ENCODE measurements at places on chromosomes 16 and 17.

DNA sequence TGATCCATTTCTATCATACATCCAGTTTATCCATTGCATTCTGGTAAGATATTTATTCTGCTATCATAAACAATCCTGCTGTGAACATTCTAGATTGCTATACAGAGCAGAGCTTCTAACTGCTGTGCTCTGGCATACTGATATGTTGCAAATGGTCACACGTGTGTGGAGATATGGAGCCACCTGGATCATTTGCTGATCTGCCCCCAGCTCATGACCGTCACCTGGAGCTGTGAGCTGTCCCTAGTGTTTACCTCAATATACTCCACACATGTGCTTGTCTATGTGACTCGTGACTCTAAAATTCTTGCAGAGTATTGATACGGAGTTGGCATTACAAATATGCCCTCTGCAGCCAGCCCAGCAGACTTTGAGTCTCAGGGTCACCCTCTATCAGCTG, 164.5 kb upstream of the ZFHX3 start:
- DNase-seq = no peak

DNA sequence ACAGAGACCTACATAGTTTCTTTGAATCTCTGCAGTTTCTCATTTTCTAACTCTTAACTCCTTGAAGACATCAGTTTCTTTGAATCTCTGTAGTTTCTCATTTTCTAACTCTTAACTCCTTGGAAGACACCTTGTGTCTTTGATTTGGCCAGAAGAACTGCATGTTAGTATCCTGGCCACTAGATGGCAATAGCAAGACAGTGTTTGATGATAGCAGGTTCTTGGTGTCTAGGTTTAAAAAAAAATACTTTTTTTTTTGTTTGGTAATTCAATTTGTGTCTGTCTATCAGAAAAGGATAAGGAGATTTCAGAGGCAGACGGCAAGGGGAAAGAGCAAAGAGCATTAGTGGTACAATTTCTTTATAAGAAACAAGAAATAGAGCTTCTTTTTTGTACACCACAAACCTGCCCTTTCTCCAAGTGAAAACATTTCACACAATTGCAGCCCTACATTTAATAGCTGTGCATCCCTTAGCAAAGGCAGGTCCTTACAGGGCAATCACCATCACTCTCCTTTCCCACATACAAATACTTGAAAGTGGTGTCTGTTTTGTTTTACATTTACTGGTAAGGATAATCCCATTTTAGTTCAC, 1324.9 kb upstream of the CDH8 start:
- DNase-seq = no peak

GRCh38 chr16:76428858-76429257, 151.7 kb downstream of the CNTNAP4 start:
- no peak for DNase-seq

GRCh38 chr16:140175-140857, 1.8 kb upstream of the NPRL3 start:
- DNase-seq = no peak

GRCh38 chr16:590188-590814, 435 bp downstream of the RAB40C start:
- no peak for DNase-seq

GRCh38 chr16:31476303-31477219, 4.6 kb downstream of the TGFB1I1 start:
- peak; percentile 41 for DNase-seq

DNA sequence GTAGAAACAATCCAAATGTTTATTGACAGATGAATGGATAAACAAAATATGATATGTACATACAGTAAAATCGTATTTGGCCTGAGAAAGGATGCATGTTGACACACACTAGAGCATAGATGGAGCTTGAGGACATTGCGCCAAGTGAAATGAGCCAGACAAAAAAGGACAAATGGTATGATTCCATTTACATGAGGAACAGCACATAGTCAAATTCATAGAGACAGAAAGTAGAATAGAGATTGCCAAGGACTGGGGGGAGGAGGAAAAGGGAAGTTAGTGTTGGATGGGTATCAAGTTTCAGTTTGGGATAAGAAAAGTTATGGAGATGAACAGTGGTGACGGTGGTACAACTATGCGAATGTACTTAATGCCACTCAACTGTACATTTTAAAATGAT, 47.9 kb downstream of the COPRS start:
- no peak for DNase-seq

GRCh38 chr17:983921-984320, 4.3 kb upstream of the NXN start:
- DNase-seq = no peak

DNA sequence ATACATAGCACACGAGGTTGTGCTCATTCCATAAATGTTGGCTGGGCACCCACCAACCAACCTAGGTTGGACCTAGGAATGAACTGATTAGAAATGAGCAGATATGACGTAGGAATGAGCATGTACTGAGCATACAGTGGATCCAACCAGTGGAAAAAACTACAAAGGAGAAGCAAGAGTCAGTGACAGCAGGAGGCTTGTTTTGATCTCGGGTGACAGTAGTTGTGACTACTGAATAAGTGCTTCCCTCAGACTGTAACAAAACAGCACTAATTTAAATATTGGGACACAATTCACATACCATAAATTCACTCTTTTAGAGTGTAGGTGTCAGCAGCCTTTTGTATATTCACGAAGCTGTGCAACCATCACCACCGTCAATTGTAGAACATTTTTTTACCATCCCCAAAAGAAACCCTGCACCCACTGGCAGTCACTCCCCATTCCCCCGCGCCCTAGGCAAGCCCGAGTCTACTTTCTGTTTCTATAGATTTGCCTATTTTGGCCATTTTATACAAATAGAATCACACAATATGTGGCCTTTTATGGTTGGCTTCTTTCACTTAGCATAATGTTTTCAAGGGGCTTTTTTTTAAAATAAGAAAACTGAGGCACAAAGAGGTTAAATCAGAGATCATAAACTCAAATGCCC, 7.0 kb downstream of the VAC14 start:
- DNase-seq = no peak

- DNase-seq = no peak
Observed at GRCh38 chr17:77472468-77473310, 331.9 kb downstream of the SEC14L1 start.

DNA sequence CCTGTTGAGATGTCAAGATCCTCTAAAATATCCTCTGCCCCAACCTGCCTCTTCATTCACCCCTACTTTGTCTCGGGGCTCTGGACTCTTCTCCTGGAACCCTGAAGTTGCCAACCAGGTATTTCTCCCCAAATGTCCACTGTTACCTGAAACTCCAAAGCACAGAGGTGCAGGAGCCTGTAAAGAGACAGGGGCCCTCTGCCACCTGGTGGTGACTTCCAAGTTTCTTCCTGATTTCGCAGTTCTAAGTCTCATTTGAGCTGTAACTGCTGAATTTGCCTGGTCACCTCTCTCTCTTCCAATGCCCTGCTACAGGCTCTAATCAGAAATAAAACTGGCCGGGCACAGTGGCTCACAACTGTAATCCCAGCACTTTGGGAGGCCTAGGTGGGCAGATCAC, 77.1 kb upstream of the RCVRN start:
- DNase-seq = no peak

DNA sequence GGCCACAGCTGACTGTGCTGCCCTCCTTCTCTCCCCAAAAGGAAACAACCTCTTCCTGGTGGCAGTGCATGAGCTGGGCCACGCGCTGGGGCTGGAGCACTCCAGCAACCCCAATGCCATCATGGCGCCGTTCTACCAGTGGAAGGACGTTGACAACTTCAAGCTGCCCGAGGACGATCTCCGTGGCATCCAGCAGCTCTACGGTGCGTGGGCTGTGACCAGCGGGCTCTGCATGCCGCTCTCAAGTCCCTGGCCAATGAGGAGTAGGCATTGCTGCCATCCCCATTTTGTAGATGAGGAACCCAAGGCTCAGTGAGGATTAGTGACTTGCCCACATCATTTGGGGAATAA, 14.9 kb downstream of the MMP15 start:
- no peak for DNase-seq

DNA sequence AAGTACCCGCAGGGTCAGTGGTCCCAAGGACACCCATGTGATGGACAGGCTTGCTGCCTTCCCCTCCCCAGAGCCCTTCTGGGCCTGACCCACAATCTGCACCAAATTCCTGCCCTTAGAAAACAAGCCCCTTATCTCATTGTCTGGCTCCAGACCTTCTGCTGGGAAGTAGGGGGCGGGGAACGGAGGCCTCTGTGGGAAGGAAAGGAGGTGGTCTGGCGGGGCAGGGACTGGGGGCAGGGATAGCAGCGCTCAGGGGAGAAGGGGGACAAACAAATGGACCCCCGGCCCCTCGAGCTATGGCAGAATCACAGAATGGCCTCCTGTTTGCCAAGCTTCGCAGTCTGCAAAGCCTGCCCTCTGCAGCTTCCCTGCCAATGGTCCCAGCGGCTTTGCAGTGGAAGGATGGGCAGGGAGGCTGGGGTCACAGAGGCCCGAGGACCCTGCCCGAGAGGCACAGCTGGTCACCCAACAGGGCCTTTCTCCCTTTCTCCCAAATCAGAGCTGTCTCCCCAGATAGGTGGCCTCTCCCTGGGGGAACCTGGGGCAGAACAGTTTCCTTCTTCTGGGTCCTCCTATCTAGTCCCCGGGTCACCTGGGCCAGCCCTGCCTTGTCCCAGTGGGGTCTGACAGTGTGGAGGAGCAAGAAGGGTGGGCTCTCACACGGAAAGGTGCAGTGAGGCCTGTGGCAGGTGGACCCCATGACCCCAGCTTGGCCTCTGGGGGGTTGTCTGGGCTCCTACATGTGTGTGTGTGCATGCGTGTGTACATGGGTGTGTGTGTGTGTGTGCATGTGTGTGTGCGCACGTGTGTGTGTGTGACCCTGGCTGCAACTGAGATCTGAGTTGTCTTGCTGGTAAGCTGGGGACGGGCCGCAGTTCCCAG, 25.5 kb downstream of the TMEM235 start:
- DNase-seq = no peak

GRCh38 chr16:25952983-25953382, 261.2 kb downstream of the HS3ST4 start:
- no peak for DNase-seq

GRCh38 chr16:85915125-85915845, 16.3 kb downstream of the IRF8 start:
- no peak for DNase-seq

GRCh38 chr16:51710186-51710585, 559.1 kb upstream of the SALL1 start:
- no peak for DNase-seq

GRCh38 chr16:82105107-82105506, 64.9 kb downstream of the MPHOSPH6 start:
- DNase-seq = no peak

DNA sequence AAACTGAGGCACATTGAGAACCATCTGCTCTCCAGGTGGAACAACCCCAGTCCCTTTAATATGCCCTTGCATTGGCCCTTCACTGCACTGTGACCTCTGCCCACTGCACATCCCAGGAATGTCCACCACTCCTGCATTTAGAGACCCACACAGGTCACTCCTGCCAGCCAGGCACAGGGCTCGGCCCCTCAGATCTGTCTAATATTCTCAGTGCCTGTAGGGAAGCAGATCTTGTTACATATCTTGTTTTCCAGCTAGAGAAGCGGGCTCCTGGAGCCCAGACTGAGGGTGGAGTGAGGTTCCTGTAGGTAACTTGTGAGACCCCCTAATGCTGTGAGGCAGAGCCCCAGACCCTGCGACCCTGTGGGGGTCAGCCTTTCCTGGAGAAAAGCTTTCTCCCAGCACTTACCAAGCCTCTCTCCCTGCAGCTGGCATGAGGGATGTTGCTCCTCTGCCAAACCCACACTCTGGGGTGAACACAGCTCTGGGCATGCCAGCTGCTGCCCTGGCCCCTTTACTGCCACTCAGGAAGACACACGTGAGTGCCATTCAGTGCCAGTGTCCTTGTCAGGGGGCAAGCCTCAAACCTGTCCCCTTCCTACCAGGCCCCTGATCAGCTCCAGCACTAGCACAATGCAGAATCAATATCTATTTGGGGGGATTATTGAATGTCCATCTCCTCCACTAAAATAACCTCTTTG, 40.3 kb upstream of the CRHR1 start:
- DNase-seq = no peak

DNA sequence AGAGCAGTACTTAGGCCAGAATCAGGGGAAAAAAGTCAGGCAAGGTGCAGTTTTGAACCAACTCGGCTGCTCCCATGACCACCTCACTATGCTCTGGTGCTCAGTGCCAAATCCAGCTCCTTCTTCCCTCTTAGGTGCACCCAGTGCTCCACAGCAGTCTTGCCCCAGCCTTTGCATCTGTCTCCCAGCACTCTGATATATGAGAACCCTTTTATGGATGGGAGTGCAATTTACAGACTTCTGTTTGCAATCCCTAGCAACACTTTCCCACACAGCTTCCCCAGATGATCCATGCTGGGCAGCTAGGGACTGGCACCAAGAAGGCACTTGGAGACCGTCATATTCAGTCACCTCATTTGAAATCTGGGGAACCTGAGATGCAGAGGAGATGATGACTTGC, 267.9 kb upstream of the CCL2 start:
- no peak for DNase-seq

DNA sequence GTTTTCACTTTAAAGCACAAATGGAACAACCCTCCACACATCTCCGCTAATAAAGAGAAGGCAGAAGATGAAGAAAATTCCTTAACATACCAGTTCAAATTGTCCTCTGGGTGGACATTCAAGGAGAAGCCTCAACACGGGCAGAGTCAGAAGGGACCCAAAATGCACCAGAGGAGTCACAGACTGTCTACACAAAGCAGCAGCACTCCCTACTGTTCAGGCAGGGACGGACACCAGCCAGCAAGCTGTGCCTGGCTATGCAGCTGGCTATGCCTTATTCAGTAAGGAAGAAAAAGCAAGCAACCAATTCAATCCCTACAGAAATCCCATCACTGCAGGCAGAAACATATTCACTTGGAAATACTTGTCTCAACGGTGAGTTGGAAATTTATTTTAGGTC, 8.1 kb downstream of the DNAJC7 start:
- no peak for DNase-seq

- no peak for DNase-seq
Observed at GRCh38 chr17:32158870-32159585, 16.7 kb downstream of the RHOT1 start.

DNA sequence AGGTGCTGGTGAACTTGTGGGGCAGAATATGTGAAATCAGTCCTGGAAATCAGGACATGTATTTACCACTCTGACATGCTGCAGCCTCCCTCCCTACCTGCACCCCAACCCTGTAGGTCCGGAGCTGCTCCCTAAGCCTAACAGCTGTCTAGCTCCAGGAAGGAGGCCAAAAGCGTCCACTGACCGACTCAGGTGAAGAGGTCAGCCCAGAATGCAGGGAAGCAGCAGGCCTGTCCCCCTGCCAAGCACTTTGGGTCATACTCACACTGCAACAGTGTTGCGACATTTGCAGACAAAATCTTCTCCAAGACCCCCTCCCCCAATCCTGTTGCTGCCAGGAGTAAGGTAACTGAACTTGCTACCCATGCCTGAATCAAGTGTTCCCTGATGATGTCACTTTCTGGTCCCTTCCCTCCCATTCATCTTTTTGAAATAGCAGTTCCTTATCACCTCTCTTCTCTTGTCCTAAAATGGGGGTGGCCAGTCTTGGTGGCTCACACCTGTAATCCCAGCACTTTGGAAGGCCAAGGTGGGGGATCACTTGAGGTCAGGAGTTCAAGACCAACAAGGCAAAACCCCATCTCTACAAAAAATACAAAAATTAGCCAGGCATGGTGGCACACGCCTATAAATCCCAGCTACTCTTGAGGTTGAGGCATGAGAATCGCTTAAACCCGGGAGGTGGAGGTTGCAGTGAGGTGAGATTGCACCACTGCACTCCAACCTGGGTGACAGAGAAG, 1.3 kb upstream of the ACLY start:
- DNase-seq = no peak

All from NCI-H1048 (cell line).